Right lung (tissue), 10 donors: ENCODE measurements at places on chromosomes 16 and 17. TPM values are rescaled to one million over a fixed set of nuclear protein-coding genes. Genes with fewer than 3 reads are reported as not detected.
A peak's percentile ranks its signal among the peaks of the same experiment; 100 is the strongest.

DNA sequence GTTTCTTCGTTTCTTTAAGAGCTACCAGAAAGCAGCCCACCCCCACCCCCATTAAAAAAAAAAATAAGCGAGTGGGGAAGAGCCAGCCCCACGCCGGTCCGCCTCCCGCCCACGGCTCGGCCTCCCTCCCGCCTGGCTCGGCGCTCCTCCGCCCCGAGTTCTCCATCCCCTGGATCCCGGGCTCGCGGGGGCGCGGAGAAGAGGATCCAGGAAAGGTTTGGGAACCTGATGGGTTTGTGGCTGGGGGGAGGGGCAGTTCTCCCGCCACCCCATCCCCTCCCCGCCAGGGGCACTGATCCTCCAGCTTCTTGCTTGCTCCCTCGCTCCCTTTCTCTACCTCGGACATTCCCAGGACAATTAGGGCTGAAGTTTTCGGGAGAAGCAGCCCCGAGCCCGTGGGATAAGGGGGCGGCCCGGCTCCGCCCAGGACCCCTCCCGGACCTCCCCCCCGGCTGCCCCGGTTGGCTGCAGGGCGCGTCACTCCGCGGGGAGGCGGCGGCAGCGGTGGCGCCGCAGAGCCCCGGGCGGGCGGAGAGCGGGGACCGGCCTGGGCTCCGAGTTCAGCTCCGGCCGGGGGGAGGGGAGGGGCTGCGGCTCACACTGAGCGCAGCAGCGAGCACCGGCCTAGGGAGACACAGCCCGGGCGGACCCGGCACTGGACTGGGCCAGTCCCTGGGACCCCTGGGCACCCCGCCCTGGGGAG, 1.0 kb upstream of the SALL1 start:
- no peak for DNase-seq

GRCh38 chr17:38452719-38453118, 24.5 kb downstream of the ARHGAP23 start:
- no peak for DNase-seq

DNA sequence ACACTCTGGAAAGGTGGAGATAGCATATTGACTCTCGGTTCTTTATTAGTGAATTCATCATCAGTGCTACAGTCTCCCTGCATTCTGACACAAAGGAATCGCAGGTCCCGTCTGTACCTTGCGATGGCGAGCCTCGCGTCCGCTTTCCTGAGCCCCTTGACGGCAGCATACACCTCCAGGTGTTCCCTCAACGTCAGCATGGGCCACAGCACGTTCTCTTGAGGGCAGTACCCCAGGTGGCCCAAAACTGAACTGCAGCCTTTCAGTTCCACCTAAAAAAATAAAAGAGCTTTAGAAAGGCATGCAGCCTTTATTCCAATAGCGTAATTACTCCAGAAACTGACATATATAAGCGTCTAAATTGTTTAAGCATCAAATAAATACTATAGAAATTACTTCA, 24.2 kb upstream of the ABCA9 start:
- no peak for DNase-seq

- no peak for DNase-seq
Observed at GRCh38 chr16:88329726-88330700, 52.7 kb upstream of the ZNF469 start.

- DNase-seq, result no peak
Observed at GRCh38 chr17:55737976-55738501, 12.8 kb upstream of the PCTP start.

DNA sequence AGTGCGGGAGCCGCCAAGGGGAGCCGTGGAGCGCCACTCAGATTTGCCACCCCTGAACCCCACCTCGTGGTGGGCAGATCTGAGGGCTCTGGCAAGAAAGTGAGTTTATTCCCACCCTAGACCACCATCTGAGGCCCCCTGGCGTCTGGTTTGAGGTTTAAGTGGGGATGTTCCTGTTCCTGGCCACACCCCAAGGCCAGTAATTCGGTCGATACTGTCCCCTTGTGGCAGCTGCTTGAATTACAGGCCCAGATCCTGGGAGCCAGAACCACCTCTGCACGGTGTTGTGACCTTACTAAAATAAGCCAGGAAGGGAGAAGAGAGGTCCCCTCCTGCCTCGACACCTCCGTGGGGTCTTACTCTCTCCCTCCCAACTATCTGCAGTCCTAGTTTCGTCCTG, 3.3 kb upstream of the LAT start:
- no peak for DNase-seq

DNA sequence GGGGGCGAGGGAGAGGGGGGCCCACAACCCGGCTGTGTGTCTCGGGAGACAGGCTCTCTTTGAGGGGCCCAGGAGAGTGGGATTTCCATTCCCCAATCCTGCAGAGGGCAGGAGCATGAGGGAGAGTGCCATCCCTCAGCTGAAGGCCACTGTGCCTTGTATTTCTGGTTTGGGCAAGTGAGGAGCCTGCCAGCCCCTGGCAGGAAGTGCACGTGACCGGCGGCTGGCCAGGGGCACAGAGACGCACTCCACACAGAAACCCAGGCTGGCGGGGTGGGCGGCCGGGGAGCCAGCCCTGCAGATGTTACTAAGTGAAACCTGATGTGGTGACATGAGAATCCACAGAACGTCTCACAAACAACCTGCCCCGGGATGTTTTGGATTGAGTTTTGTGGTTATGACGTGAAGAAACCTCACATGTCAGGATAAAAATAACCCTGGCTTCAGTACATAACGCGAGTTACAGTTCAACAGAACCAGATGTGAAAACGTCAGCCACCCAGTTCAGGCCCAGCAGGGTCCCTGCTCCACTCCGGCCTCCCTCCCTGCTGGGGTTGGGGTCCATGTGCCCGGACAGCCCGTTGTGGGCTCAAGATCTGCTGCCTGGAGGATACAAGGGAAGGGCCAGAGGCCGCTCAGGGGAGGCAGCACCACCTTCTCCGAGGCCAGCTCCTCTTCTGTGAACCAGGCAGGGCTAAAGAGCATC, 51.7 kb upstream of the MTSS2 start:
- peak; percentile 52 for DNase-seq

GRCh38 chr16:85327731-85328675, 215.7 kb upstream of the CIBAR2 start:
- DNase-seq, result no peak

- no peak for DNase-seq
Observed at GRCh38 chr17:37301288-37301687, 74.5 kb upstream of the C17orf78 start.

GRCh38 chr16:65480281-65481091, 358.6 kb upstream of the CDH11 start:
- DNase-seq, result no peak

DNA sequence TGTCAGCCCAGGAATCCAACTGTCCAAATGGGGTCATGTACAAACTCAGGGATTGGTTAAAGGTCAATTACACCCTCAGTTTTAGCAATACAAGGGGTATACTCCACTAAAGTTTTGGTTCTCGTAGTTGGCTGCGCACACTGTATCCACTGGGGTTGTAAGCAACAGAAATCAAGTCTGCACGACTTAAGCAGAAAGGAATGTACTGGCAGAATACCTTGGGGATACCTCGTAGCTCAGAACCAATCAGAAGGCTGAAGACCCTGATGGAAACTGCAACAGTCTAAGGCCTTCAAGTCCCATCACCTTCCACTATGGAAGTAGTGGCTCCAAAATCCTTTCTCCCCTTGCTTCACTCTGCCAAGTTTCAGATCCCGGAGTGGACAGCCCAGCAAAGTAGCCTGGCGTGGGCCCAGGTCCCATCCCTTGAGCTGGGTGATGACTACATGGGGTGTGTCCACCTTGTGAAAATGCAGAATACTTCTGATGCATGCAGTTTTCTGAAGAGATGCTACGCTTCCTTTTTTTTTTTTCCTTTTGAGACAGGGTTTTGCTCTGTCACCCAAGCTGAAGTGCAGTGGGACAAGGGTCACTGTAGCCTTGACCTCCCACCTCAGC, 21.1 kb upstream of the RPH3AL start:
- DNase-seq, result no peak

- no peak for DNase-seq
Observed at GRCh38 chr16:3118846-3119245, 6.5 kb downstream of the ZNF205 start.

GRCh38 chr17:8153031-8153451, 837 bp upstream of the PER1 start:
- no peak for DNase-seq

GRCh38 chr17:8490256-8491023, 54.8 kb downstream of the NDEL1 start:
- no peak for DNase-seq

DNA sequence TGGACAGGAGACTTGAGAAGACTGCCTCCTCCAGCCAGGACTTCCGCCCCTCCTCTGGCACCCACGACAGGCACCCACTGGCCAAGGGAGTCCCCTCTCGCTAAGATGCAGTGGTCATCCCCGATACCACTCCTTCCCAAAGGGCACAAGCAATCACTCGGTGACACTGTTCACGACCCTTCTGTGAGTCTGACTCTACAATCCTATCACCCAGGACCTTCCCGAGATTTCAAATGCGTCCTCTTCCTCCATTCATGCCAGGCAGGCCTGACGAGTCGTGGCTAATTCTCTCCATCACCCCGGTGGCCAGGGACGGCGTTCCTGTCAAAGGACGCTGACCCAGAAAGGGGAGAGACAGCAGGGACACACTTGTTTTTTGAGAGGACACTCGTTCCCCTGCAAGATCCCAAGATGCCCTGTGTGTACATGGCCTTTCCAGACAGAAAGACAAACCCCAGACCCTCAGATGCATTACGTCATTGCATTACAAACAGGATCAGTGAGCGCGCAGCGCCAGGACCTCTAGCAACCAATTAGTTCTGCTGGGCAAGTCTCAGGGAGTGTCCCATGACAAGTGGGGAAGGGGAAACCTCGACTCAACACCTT, 12.2 kb downstream of the FBXO31 start:
- DNase-seq, result no peak

- no peak for DNase-seq
Observed at GRCh38 chr16:86213437-86214205, 296.7 kb upstream of the FOXF1 start.

GRCh38 chr17:75228305-75228704, 22.8 kb downstream of the NUP85 start:
- DNase-seq, result no peak

Gene MPV17L
- 5.3 TPM for polyA plus RNA-seq

Gene OTOP2
- not detected for polyA plus RNA-seq

Gene CMTM4
- 36.4 TPM for polyA plus RNA-seq

Gene CDH5
- polyA plus RNA-seq, result 168 TPM

Gene TRPV3
- 2.2 TPM for polyA plus RNA-seq

Gene TCAP
- 1.8 TPM for polyA plus RNA-seq

Gene FMNL1
- polyA plus RNA-seq, result 7.9 TPM

Gene ZNF785
- 25.2 TPM for polyA plus RNA-seq

Gene ENO3
- polyA plus RNA-seq, result 12.8 TPM

Gene PRSS22
- polyA plus RNA-seq, result 16.0 TPM

Gene RPL38
- polyA plus RNA-seq, result 1,565 TPM

Gene ATP2A3
- polyA plus RNA-seq, result 4.6 TPM

Gene BPTF
- polyA plus RNA-seq, result 126 TPM

Gene TPSD1
- polyA plus RNA-seq, result not detected

Gene PSMD11
- 89.5 TPM for polyA plus RNA-seq

Gene BICDL2
- 5.1 TPM for polyA plus RNA-seq
